ENCODE measurements at places on chromosomes 11 and 22. TPM values are rescaled to one million over a fixed set of nuclear protein-coding genes. Genes with fewer than 3 reads are reported as not detected.

The CCDC116 gene
- total RNA-seq, result 0.38 TPM

The TMPRSS5 gene
- 0.33 TPM for total RNA-seq

The ACTN3 gene
- 0.19 TPM for total RNA-seq

The MN1 gene
- total RNA-seq, result 4.0 TPM

The MPEG1 gene
- not detected for total RNA-seq

The MMP11 gene
- 13.7 TPM for total RNA-seq

The KIAA0930 gene
- 51.0 TPM for total RNA-seq

The OR5W2 gene
- not detected for total RNA-seq

The SCGB2A2 gene
- total RNA-seq, result not detected

The FGF3 gene
- not detected for total RNA-seq

The DUSP8 gene
- 0.57 TPM for total RNA-seq

The OSBPL5 gene
- 34.4 TPM for total RNA-seq
